ENCODE measurements at places on chromosomes 1 and 21.

- DNase-seq, result no peak
Observed at GRCh38 chr1:1565340-1565739, 9.3 kb downstream of the SSU72 start.

DNA sequence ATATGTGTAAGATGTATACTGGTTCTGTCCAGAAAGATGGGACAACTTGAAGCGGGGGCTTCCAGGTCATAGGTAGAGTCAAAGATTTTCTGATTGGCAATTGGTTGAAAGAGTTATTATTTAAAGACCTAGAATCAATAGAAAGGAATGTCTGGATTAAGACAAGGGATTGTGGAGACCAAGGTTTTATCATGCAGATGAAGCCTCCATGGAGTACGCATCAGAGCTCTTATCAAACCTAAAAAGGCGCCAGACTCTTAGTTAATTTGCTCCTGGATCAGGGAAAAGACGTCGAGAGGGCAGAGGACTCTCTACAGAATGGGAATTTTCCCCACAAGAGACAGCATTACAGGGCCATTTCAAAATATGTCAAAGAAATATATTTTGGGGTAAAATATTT, 23.7 kb upstream of the ETV3 start:
- no peak for DNase-seq

- no peak for DNase-seq
Observed at GRCh38 chr1:233448109-233448689, 120.7 kb downstream of the MAP3K21 start.

DNA sequence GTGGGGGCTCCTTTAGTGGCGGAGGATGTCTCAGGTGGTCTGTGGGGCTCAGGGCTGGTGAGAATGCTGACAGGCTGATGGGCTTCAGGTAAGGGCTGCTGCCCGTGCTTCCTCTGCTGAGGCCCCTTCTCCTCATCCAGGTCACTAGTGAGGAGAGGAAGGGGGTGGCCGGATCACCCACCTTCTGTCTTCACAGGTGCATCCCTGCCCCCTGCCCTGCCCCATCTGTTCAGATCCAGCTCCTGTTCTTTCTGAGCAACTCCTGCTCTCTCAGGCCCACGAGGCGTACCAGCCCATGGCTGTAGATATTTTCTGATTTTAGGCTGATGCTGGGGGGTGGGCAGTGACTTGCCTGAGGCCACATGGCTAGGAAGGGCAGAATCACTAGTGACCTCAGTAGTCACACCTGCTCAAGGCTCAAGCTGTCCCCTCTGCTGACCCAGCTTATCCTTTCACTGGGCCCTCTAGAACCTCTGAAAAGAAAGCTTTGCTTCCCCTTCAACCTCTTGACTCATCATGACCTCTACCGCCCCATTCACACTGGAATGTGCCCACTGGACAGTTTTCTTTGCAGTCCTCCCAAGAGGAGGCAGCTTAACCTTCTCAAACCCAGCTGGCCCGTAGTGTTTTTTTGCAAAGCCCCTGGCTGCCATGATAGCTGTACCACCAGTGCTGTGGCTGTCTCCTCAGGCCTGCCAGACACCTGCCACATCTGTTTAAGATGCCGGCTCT, 14.8 kb downstream of the DCST2 start:
- no peak for DNase-seq
